ENCODE measurements at places on chromosomes 3 and 15.

DNA sequence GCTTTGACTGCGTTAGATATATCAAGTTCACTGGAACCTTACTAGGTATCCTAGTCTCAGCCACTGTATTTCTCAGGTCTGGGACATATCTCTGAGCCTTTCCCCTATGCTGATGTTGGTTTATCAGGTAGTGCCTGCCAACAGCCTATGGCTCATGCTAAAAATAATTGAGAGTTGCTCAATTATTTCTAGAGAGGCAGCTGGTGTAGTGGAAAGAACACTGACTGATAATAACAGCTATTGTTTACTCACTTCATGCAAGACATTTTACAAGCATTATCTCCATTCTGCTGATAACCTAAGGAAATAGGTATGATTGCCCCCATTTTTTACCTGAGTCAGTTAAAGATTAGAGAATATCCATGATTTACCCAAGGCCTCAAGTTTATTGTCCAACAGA lies 231.4 kb downstream of the LRRN1 start:
- DNase-seq = no peak

- DNase-seq = no peak
These were observed 410.2 kb upstream of the CFAP20DC start for GRCh38 chr3:59460068-59460467.

DNA sequence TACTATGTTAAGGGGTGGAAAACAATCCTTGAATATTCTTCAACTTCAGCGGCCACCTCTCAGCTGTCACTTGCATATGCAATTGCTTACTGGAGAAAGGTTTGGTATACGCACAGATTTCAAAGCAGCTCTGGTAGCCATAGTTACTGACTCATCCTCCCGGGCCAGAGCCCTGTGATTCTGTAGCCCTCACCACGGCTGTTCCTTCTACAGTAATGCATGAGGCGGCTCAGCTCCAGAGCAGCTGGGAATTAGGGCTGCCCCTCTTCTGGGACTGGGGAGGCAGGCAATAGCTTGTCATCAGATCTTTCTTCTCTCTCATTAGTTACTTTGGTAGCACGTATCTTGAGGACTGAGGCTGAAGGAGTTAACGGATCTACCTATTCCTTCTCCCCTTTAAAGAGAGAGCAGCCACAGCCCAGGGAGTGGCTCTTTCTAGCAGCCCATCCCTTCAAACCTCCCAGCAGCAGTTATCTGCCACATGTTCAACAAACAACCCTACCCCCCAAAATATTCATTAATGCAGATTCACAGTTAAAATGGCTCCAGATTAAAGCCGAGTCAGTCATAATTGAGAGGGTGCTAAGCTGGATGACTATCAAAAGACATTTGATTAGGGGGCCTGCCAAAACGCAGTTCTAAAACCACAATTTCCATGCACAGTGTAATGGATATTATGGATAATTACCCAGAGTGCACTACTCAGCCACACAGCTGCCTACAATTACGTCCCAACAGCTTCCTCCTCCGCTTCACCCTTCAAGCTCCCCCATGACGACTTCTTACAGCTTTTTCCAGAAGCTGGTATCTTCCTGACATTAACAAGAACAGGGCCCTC lies 54.7 kb downstream of the ETV5 start:
- no peak for DNase-seq

DNA sequence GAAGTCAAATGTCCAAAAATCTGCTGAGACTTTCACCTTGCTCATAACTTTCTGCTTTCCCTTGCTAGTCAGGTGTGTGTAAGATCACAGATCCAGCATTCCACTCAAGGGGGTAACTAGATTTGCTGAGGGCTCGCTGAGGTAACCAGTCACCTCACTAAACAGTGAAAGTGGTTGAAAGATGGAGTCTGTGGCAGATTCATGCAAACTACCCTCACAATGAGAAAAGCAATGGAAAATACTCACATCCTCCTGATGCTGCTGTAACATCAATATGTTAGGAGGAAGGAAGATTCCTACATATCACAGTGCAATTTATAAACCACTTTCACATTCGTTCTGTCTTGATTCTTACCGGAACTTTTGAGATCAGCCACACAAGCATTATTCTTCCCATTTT lies 174.3 kb upstream of the BCL6 start:
- no peak for DNase-seq

GRCh38 chr3:23239211-23240068 lies 36.3 kb downstream of the UBE2E2 start:
- DNase-seq = no peak

- no peak for DNase-seq
These were observed 3.0 kb downstream of the BMF start for GRCh38 chr15:40105517-40106202.

- DNase-seq = peak; percentile 83
These were observed 7.4 kb upstream of the U2SURP start for GRCh38 chr3:142993958-142994442.

DNA sequence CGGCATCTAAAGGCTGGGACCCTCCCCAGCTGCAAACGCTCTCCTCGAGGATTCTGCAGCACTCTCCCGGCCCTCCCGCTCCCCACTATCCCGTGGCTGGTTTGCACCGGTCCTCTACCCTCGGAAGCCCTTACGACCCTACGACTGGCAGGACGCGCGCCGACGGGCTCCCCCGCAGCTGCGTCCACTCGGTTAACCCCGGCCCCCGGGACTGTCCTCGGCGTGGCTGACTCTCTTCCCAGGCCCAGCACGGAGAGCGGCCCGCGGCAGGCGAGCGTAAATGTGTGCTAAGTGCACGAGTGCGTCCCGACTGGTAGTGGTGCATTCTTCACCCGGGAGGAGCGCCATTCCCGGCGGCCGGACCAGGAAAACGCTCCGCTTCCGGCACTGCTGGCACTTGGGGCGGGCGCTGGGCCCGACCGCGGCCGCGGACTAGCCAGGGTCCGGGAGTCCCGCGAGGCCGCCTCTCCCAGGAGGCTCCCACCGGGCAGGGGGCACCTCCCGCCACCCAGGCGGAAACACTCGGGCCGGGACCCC lies 508 bp downstream of the GORASP1 start:
- peak; percentile 73 for DNase-seq

DNA sequence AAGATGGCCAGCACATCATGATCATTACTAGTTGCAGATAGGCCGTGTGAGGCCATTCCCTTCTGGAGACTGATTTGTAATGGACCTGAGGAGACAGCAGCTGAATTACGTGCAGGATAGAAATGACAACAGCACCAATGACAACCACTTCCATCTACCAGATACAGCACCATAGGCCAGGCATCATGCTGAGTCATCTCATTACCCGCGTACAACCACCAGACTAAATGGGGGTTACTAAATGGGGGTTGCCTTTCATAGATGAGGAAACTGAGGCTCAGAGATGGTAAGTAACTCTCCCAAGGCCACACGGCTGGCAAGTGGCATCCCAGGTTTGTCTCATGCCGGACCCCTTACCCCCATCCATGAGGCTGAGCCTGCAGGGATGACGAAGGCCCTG lies 32.8 kb upstream of the FAM107A start:
- DNase-seq = no peak

DNA sequence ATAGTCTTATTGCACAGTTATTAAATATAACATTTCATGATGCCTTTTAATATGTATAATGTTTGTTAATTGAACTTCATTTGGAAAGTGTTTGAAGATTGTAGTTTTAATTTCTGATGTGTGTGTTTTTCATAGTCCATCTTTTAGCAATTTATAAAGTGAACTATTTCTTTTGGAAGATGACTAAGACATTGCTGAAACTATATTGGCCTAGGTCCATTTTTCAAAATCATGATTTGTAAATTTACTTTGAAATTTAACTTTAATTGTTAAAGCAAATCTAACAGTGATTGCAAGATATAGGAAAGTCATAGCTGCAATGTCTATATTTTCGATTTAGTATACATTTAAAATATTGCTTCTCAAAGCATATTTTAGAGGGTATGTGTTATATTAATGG lies 30.8 kb downstream of the MCTP2 start:
- no peak for DNase-seq

DNA sequence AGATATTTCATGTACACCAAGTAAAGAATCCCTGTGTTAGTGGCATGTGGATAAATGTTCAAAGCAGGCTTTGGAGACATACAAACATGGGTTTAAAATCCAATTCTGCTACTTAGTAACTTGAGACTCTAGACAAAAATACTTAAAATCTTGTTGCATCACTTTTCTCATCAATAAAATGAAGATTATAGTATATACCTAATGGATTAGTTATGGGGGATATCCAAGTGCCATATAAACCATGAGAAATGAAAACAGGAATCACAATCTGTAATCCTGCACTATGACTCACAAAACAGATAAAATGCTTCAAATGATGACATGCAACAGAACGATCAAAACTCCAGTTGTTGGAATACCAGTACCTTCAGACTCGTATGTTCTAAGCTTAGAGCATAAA lies 496.0 kb upstream of the RGMA start:
- no peak for DNase-seq

- DNase-seq = no peak
These were observed 146.8 kb downstream of the PCCB start for GRCh38 chr3:136396916-136397315.

- DNase-seq = no peak
These were observed 256.3 kb upstream of the TMCO5A start for GRCh38 chr15:37678124-37678523.
